ENCODE measurements at places on chromosomes 13 and 19.

- H3K4me3 ChIP-seq: no peak overlapping the region
- DNase-seq: no peak
- no peaks in the 10 kb centered on the region for H3K27me3 ChIP-seq
Measured at GRCh38 chr19:45058622-45059159, 17.6 kb downstream of the ZNF296 start.

DNA sequence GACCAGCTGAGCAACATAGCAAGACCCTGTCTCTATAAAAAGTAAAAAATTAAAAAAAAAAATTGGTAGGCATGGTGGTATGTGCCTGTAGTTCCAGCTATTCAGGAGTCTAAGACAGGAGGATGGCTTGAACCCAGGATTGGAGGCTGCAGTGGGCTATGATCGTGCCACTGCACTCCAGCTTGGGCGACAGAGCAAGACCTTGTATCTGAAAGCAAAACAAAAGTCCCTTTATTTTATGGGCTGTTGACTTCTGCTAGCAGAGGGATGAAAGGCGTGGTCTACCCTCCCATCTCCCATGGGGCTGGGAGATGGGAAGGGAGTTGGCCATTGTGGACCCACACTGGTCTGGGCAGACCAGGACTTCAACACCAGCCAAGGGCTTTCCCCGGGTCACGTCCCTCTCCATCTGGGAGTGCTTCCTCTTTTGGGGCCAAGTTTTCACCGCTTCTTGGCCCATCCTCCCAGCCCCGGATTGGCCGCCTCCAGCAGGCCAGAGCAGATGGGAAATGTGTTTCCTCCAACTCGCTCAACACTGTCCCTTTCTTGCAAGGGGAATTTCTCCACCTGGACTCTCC is 2.2 kb upstream of the TNFSF9 start:
- peak; percentile 74 for DNase-seq
- H3K27ac ChIP-seq: no peak overlapping the region
- H3K4me3 ChIP-seq: no peak overlapping the region
- H3K36me3 ChIP-seq: no peaks in the 10 kb centered on the region

GRCh38 chr19:8512115-8512967 is 1.6 kb downstream of the ZNF414 start:
- DNase-seq: peak; percentile 69
- H3K27ac ChIP-seq: no peak overlapping the region
- H3K4me3 ChIP-seq: no peak overlapping the region

GRCh38 chr19:36108684-36109083 is 2.3 kb upstream of the OVOL3 start:
- peaks cover 3% of the 10 kb centered on the region for H3K4me1 ChIP-seq
- H3K27me3 ChIP-seq: no peaks in the 10 kb centered on the region
- H3K27ac ChIP-seq: no peak overlapping the region
- H3K4me3 ChIP-seq: no peak overlapping the region
- no peak for DNase-seq

DNA sequence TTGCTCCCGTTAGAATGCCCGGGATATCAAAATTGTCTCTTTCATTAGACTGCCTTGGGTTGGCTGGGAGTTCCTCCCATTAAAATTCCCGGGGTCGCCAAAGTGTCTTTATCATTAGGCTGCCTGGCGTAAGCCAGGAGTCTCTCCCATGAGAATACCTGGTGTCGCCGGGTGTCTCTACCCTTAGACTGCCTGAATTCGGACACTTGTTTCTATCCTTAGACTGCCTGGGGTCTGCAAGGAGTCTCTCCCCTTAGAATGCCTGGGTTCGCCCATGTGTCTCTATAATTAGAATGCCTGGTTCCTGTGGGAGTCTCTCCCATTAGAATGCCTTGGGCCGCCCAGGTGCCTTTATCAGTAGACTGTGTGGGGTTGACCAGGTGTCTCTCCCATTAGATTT is 1538.2 kb downstream of the UQCRFS1 start:
- DNase-seq: peak; percentile 8
- no peaks in the 10 kb centered on the region for H3K27me3 ChIP-seq
- H3K27ac ChIP-seq: no peak overlapping the region
- no peak overlapping the region for H3K4me3 ChIP-seq

GRCh38 chr13:25111585-25111956 is 15.6 kb downstream of the PABPC3 start:
- no peak for DNase-seq
- no peak overlapping the region for H3K4me3 ChIP-seq
- no peak overlapping the region for H3K27ac ChIP-seq
- H3K27me3 ChIP-seq: no peaks in the 10 kb centered on the region
- peaks cover 6% of the 10 kb centered on the region for H3K4me1 ChIP-seq

- H3K4me3 ChIP-seq: no peak overlapping the region
- no peaks in the 10 kb centered on the region for H3K27me3 ChIP-seq
- no peaks in the 10 kb centered on the region for H3K36me3 ChIP-seq
- H3K27ac ChIP-seq: no peak overlapping the region
- DNase-seq: no peak
Measured at GRCh38 chr19:33429891-33430673, 56.6 kb downstream of the CEBPG start.

GRCh38 chr19:29576046-29576606 is 30.0 kb upstream of the POP4 start:
- no peaks in the 10 kb centered on the region for H3K4me1 ChIP-seq
- H3K27ac ChIP-seq: no peak overlapping the region
- H3K36me3 ChIP-seq: no peaks in the 10 kb centered on the region

- no peak overlapping the region for H3K4me3 ChIP-seq
- peaks cover 1% of the 10 kb centered on the region for H3K27me3 ChIP-seq
- peak; percentile 17 for DNase-seq
- no peaks in the 10 kb centered on the region for H3K36me3 ChIP-seq
- peaks cover 19% of the 10 kb centered on the region for H3K4me1 ChIP-seq
- H3K27ac ChIP-seq: no peak overlapping the region
Measured at GRCh38 chr13:112954488-112955270, 14.3 kb upstream of the MCF2L start.

DNA sequence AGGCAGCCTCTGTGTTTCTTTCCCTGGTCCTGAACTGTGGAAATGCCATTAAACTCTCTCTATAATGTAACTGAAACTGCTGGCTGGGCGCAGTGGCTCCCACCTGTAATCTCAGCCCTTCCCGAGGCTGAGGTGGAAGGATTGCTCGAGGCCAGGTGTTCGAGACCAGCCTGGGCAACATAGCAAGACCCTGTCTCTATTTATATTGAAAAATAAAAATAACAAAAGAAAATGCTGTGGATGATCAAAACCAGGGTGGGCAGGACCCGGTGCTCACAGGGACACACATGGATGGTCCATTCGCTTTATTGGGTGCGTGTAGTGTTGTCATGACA is 3.5 kb downstream of the MPV17L2 start:
- peaks cover 50% of the 10 kb centered on the region for H3K36me3 ChIP-seq
- no peaks in the 10 kb centered on the region for H3K27me3 ChIP-seq

DNA sequence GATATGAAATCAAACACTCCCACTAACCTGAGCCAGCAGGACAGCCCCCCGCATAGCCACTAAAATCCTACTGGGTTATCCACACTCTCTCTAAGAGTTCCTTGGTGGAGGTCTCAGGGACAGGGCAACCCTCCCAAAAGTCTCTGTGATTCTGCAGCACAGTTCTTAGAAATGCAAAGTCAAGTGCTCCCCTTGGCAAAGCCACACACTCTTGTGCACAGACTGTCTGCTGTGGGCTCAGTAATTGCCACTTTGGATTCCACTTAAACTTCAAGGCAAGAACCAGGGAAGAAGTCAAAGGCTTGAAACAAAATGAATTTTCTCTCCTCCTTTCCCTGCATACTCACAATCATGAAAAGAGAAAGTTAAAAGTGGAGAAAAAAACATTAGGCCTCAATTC is 61.5 kb downstream of the DOCK9 start:
- no peaks in the 10 kb centered on the region for H3K4me1 ChIP-seq
- H3K4me3 ChIP-seq: no peak overlapping the region
- DNase-seq: no peak
- no peaks in the 10 kb centered on the region for H3K27me3 ChIP-seq

DNA sequence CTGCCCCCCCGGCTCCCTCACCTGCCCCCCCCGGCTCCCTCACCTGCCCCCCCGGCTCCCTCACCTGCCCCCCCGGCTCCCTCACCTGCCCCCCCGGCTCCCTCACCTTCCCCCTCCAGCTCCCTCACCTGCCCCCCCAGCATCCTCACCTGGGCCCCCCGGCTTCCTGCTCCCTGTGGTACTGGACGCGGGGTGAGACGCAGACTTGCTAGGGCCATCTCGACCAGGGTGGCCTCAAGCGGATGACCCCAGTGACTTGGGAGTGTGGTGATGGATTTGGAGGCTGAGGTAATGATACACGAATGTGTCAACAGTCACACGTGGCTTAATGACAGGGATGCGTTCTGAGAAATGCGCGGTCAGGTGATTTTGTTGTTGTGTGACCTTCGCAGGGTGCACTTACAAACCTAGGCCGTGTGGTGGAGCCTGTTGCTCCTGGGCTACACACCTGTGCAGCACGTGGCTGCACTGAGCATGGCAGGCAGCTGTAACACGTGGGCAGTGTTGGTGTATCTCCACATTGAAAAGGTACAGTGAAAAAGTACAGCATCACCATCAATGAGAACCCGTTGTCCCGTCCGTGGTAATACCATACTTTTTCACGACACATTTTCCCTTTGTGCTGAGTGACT is 197.8 kb downstream of the TEX29 start:
- peaks cover 19% of the 10 kb centered on the region for H3K27me3 ChIP-seq
- H3K36me3 ChIP-seq: no peaks in the 10 kb centered on the region
- no peaks in the 10 kb centered on the region for H3K4me1 ChIP-seq
- DNase-seq: peak; percentile 30

- no peak overlapping the region for H3K4me3 ChIP-seq
- H3K27me3 ChIP-seq: no peaks in the 10 kb centered on the region
- H3K4me1 ChIP-seq: no peaks in the 10 kb centered on the region
Measured at GRCh38 chr13:37914781-37915391, 45.3 kb upstream of the TRPC4 start.

GRCh38 chr13:49314344-49314882 is 66.7 kb downstream of the CDADC1 start:
- peaks cover 21% of the 10 kb centered on the region for H3K4me1 ChIP-seq
- H3K36me3 ChIP-seq: peaks cover 7% of the 10 kb centered on the region
- H3K4me3 ChIP-seq: no peak overlapping the region
- DNase-seq: no peak
- peak overlapping the region; percentile 83 for H3K27ac ChIP-seq
- H3K27me3 ChIP-seq: no peaks in the 10 kb centered on the region

DNA sequence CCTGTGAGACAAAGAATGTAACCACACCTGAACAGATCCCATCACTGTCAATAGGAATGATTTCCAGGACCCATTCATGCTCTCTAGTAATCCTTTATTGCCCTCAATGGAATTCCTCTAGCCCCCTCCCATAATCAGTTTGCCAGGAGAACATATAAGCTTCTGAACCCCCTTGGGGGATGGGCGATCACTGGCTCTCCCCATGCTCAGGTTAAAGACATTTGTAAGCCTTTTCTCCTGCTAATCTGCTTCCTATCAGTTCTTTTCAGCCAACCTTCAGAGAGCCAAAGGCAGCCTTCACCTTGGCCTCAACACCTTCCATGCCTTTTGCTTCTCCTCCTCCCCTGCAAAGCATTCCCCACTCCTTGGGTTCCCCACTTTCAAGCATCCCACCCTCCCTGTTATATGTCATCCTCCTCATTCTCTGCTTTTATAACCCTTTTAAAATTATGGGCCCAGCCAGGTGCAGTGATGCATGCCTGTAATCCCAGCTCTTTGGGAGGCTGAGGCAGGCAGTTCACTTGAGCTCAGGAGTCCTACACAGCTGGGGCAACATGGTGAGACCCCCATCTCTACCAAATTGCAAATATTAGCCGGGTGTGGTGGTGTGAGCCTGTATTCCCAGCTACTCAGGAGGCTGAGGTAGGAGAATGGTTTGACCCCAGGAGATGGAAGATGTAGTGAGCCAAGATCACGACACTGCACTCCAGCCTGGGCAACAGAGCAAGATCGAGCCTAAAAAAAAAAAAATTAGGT is 12.4 kb downstream of the DPRX start:
- H3K4me1 ChIP-seq: no peaks in the 10 kb centered on the region
- H3K27me3 ChIP-seq: no peaks in the 10 kb centered on the region

GRCh38 chr13:104318121-104318520 is 1251.9 kb upstream of the SLC10A2 start:
- H3K27ac ChIP-seq: no peak overlapping the region
- DNase-seq: no peak
- H3K4me3 ChIP-seq: no peak overlapping the region

- no peak for DNase-seq
- peaks cover 95% of the 10 kb centered on the region for H3K4me1 ChIP-seq
- H3K27me3 ChIP-seq: no peaks in the 10 kb centered on the region
- no peak overlapping the region for H3K27ac ChIP-seq
- H3K36me3 ChIP-seq: peaks cover 81% of the 10 kb centered on the region
Measured at GRCh38 chr19:45524575-45525129, 17.4 kb downstream of the VASP start.

DNA sequence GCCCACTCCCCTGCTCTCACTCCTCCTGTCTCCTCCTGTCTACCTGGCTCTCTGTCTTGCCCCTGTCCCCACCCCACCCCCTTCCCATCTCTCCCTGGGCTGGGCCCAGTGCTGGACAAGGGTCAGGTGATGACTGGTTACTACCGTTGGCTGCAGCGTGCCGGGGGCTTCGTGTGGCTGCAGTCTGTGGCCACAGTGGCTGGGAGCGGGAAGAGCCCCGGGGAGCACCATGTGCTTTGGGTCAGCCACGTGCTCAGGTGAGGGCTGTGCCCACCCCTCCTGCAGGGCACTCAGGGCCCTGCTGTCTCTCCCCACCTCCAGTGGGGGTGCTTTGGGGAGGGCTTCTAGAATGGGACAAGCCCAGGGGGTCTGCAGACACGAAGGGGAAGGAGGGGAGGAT is 7.6 kb downstream of the TMEM160 start:
- no peak overlapping the region for H3K27ac ChIP-seq
- no peaks in the 10 kb centered on the region for H3K27me3 ChIP-seq
- no peak overlapping the region for H3K4me3 ChIP-seq

DNA sequence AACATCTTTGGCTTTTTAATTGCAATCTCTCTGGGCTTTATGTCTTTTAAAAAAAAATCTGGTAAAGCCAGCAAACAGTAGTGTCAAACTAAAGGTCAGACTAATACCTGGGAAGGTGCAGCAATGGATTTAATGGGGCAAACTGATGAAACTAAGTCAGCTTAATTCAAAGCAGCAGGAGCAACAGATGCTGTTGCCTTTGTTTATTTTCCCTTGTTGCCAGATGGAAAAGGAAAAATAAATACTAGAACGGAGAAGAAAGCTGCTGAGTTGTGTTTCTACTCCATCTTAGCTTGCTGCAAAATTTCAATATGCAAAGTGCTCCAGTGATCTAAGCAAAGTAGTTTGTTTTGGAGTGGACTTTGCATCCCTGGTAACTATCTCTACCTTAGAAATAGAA is 1097.8 kb downstream of the PCDH17 start:
- H3K4me1 ChIP-seq: no peaks in the 10 kb centered on the region
- H3K27ac ChIP-seq: no peak overlapping the region
- H3K4me3 ChIP-seq: no peak overlapping the region
- DNase-seq: no peak
